ENCODE measurements at places on chromosomes 1 and 21.

DNA sequence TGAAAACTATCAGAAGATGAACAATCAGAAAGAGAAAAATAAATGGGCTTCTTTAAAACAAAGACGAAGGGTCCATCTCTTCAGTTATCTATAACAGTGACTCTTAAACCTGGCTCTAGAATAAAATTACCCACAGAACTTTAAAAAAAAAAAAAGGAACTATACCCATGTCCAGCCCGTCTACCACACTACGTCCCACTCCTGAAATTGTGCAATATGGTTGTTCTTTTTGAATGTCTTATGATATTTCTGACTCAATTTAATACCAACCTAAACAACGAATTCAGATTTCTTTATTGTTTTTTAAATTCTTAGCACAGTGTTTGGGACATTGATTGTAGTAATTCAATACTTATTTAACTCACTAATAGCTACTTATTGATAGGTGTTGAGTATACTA, 246.3 kb downstream of the DPYD start:
- DNase-seq = no peak

- DNase-seq = peak; percentile 39
Measured at GRCh38 chr1:62356257-62356835, 37.1 kb upstream of the KANK4 start.

GRCh38 chr1:24737368-24738117, 7.7 kb upstream of the CLIC4 start:
- DNase-seq = no peak

DNA sequence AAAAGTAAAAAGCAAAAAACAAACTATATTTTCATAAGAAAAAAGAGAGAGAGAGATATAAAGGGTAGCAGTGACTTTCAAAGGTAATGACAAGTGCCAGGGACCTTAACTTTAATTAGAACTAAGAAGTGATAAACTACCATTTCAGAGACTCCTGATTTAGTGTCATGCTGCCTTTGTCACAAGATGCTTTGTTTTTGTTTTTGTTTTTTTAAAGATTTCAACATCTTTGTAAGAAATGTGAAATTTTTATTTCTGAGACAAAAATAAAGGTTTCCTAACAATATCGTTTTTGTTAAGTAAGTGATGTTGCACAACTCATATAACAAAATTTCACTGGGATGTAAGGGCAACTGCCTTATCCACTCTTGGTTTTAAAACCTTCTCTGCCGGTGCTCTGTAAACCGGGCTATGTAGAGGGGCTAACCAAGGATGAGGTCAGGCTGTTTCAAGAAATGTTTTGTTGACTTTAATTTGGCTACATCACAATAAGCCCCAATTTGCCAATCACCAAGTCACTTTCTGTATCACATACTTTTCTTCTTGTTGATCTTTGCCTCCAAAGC, 35.2 kb upstream of the SYT2 start:
- no peak for DNase-seq

DNA sequence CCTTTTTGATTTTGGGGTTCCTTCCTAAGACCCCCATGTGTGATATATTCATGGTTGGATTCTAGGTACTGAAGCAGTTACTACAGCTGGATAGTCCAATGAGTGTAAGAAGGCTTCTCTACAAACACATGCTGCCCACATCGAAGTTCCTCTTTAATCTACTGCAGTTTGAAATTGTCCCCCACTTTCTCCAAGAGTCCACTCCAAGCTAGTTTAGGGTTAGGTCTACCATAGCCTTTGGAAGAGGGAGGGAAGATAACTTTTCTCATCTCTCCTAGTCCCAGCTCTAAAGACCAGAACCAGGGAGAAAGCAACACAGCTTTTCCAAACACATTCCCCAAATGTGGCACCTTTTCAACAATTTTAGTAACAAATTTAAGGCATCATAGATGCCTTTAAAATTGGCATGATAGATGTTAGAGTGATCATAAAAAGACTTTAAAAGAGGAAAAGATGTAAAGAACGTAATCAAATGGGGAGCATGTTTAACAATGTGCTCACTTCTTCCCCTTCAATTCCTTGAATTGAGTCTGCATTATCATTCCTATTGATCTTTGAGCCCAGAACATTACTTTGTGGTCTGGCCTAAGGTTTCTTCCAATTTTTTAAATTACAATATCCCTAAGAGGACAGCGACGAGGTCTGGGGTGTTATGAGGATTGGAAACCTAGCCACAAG, 1.0 kb upstream of the EXO1 start:
- no peak for DNase-seq

GRCh38 chr1:244960904-244961303, 96.6 kb upstream of the HNRNPU start:
- DNase-seq = no peak

DNA sequence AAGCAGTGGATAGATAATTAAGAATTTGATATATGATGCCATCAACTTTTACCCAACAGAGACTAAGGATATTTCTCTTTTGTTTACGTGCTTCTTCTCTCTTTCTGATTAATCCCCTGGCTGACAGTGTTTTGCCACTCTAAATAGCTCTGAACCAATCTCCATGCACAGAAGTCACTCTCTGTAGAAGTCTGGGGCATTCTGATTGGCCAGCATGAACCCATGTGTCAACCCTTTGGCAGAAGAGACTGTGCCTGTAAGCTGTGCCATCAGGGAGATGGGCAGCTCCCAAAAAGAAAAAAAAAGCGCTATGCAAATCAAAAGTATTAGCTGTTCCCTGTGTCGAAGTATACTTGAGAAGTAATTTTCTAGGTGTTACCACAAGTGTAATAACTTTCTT, 34.1 kb upstream of the NRIP1 start:
- no peak for DNase-seq

DNA sequence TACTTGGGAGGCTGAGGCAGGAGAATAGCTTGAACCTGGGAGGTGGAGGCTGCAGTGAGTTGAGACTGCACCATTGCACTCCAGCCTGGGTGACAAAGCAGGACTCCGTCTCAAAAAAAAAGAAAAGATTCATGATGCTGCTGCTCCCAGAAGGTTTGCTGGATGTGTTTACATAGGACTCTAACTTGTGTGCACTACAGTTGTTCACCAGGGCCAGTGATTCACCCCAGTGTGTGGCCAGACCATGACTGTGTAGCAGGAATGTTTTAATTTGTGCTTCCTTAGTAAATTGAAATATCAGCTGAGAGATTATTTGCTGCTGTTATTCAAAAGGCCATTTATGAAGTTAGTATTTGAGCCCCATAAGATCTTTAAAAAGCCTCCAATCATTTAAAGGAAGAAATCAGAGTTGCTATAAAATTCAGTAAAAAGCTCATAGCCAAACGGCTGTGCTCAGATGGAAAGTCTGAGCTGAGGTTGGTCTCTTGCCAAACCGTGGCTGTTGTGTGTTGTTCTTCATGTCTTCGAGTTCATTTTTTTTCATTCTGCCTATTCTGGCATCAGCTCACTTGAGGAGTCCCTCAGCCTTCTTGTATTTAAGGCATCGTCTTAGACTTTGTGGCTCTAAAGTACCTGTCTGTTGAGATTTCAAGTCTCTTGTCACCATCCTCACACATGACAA, 18.1 kb upstream of the PGD start:
- no peak for DNase-seq

GRCh38 chr1:76944942-76945341, 77.7 kb downstream of the ST6GALNAC5 start:
- DNase-seq = no peak

DNA sequence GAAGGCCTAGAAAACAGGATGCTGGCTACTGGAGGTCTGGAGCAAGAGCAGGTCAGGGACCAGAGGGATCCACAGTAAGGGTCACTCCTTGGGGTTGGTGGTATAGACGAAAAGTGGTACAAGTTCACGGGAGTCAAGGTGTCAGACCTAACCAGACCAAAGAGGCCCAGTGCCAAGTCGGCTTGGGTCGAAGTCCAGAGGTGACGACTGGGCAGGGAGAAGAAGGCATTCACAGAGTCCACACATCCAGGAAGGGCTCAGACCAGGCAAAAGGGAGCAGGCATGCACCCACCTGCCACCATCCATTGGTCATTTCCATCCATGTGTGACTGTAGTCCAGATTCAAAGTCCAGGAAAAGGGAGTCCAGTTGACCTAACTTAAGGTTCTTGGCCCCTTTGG, 27.1 kb upstream of the SYT6 start:
- no peak for DNase-seq

- DNase-seq = no peak
Measured at GRCh38 chr1:149917571-149918144, at the start of gene SV2A. SV2A (minus strand) TSS chr1:149917844; CDS start chr1:149913840, 4,004 bp downstream.

- no peak for DNase-seq
Measured at GRCh38 chr1:28895896-28896608, 18.3 kb upstream of the EPB41 start.

- DNase-seq = no peak
Measured at GRCh38 chr1:53121319-53122172, 20.9 kb downstream of the SLC1A7 start.

DNA sequence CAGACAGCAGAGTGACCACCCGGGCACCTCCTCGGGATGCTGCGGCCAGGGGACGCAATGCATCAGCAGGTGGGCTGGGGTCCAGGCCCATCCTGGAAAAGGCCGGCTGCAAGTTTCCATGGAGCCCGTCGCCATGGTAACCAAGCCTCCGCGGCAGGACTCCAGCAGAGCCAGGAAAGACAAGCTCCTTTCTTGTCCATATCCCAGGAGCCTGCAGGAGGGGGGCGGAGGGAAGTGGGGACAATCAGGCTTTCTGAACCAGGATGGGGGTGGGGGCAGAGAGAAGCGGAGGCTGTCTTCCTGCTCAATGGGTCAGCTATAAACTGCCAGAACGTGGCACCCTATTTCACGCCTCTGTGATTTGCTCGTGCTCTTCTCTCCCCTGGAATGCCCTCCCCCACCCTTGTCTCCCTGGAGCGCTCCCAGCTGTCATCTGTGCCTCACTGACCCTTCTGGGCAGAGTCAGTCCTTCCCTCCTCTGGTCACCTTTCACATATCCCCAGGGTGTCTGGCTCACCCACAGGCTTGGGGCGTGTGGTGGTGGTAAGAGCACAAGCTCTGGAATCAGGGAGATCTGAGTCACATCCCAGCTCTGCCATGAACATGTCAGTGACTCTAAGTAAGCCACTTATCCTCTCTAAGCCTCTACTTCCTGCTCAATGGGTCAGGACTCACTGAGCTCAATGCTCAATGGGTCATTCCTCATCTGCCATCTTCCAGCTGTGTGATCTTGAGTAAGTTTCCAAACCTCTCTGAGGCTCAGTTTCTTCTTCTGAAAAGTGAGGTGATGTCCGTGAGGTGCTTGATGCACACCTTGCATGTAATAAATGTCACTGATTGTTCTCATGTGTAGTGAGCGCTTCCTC, 58.9 kb upstream of the LAPTM5 start:
- no peak for DNase-seq

DNA sequence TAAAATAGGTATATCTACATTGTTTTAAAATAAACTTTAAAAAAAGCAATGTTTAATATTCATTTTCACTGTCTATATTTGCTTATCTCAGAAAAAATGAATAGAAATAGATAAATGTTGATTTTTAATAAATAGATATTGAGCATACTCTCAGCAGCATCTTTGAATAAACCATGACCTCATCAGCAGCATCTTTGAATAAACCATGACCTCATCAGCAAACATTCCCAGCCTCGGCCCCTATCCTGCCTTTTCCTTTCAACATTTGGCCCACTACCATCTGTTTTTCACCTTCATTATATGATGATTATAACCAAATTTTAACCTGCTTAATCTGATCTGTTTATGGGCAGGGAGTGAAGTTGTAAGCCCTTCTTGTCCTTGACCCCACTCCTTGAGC, 148.7 kb upstream of the SAMSN1 start:
- no peak for DNase-seq

DNA sequence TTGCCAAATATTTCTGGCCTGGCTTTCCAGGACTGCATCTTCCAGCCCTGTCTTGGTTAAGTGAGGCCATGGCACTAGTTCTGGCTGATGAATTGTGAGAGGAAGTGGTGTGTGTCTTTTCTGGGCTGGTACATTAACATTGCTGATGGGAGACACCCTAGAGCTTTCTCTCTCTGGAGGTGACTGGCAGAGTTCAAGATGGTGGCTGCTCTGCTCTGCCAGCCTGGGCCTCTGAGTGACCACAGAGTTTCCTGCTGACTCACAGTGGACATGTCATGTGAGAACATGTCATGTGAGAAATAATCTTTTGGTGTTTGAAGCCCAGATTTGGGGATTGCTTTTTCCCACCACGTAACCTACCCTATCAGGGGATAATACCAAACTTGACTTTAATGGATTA, 218.0 kb upstream of the KIAA0040 start:
- DNase-seq = no peak

DNA sequence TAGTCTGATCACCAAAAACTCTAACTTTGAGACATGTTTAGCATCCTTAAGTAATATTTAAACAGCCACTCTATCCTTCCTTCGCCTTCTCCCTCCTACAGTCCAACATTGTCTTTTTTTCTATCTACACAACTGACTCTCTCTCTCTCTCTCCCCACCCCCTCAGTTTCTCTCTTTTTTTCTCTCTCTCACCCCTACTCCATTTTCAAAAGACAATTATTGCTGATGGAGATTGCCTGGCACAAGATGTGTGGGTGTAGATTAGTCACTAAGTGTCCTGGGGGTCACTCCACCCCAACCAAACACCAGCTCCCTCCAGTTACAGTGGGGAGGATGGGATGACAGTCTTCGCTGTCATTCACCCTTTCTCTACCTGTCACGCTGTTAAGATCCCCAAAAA, 94.5 kb upstream of the NFIA start:
- DNase-seq = no peak

Data from GM13977 (cell line).